ENCODE measurements at places on chromosomes 2 and 18. TPM values are rescaled to one million over a fixed set of nuclear protein-coding genes. Genes with fewer than 3 reads are reported as not detected.

HAAO gene
- not detected for total RNA-seq

- no peaks in the 10 kb centered on the region for H3K27me3 ChIP-seq
- DNase-seq = no peak
- H3K27ac ChIP-seq = no peak overlapping the region
- no peaks in the 10 kb centered on the region for H3K4me1 ChIP-seq
- no peak overlapping the region for H3K4me3 ChIP-seq
These were observed 49.0 kb downstream of the CYTIP start for GRCh38 chr2:157394928-157395327.

GRCh38 chr2:171482308-171482707 is 40.0 kb upstream of the CYBRD1 start:
- H3K4me3 ChIP-seq = no peak overlapping the region
- no peaks in the 10 kb centered on the region for H3K27me3 ChIP-seq
- H3K4me1 ChIP-seq = peaks cover 2% of the 10 kb centered on the region
- H3K36me3 ChIP-seq = 0 out of 2 replicates have a peak, but pooled peaks cover 1% of the 10 kb centered on the region
- H3K27ac ChIP-seq = no peak overlapping the region
- DNase-seq = no peak

DNA sequence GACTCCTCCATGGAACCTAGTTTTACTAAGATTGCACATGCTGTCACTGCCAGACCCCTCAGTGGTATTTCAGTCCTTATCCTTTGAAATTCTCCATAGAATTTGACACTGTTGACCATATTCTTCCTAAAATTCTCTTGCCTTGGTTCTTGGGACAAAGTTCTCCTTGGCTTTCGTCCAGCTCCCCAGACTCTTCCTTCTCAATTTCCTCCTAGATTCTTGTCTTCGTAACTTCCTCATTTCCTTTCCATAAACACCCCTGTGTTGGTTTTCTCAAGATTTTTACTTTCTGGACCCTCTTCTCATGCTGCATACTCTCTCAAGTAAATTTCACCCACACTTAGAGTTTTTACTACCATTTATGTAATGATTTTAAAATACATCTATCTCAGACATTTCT is 96.6 kb upstream of the TWSG1 start:
- H3K27ac ChIP-seq = no peak overlapping the region
- no peak for DNase-seq

DNA sequence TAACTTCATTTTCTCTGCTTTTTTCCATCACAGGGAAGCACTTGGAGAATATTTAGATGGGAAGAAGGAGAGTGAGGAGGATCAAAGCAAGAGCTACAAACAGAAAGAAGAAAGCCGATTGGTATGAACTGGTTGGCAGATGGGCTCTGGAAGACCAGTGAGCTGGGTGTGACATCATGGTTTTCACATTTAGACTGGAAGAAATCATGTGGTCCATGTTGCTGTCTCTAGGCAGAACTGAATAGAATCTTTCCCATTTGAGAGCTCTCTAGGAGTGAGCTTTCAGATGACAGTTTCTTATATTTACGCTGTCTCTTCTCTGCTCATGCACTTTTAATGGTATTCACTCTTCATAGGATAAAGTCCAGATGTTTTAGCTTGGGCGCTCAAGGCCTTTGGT is 12.6 kb downstream of the DRC1 start:
- DNase-seq = peak; percentile 21
- H3K36me3 ChIP-seq = no peaks in the 10 kb centered on the region
- H3K27ac ChIP-seq = no peak overlapping the region

DNA sequence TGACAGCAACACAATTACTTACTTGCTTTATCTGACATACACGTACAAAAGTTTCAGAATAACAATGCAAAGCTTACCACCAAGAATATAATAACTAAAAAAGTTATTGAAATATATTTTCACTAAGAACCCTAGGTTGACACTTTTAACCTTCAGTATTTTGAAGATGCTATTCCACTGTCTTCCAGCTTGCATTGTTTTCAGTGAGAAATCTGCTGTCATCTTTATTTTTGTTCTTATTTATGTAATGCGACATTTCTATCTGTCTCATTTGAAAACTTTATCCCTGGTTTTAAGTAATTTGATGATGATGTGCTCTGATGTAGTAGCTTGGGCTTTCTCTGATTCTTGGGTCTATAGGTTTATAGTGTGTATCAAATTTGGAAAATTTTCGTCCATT is 165.0 kb upstream of the SMIM21 start:
- no peaks in the 10 kb centered on the region for H3K36me3 ChIP-seq
- H3K4me1 ChIP-seq = no peaks in the 10 kb centered on the region
- H3K4me3 ChIP-seq = no peak overlapping the region
- no peak overlapping the region for H3K27ac ChIP-seq

All from IMR-90 (cell line).